Renal cortex interstitium (tissue), 15 donors: ENCODE measurements at places on chromosomes 3 and 15. TPM values are rescaled to one million over a fixed set of nuclear protein-coding genes. Genes with fewer than 3 reads are reported as not detected.

NBEAL2 gene
- 67.5 TPM for polyA plus RNA-seq

MUSTN1 gene
- polyA plus RNA-seq: 1.8 TPM

KBTBD8 gene
- polyA plus RNA-seq: 0.92 TPM

IL5RA gene
- 0.65 TPM for polyA plus RNA-seq

TAMM41 gene
- polyA plus RNA-seq: 22.2 TPM
